ENCODE measurements at places on chromosomes 12 and 14.

GRCh38 chr12:9741726-9742125 lies 8.8 kb upstream of the CLECL1 start:
- DNase-seq: peak; percentile 53

- DNase-seq: peak; percentile 45
These were observed 59.7 kb downstream of the PLXNC1 start for GRCh38 chr12:94207849-94208621.

GRCh38 chr12:57726151-57726883 lies 12.2 kb downstream of the AGAP2 start:
- no peak for DNase-seq

DNA sequence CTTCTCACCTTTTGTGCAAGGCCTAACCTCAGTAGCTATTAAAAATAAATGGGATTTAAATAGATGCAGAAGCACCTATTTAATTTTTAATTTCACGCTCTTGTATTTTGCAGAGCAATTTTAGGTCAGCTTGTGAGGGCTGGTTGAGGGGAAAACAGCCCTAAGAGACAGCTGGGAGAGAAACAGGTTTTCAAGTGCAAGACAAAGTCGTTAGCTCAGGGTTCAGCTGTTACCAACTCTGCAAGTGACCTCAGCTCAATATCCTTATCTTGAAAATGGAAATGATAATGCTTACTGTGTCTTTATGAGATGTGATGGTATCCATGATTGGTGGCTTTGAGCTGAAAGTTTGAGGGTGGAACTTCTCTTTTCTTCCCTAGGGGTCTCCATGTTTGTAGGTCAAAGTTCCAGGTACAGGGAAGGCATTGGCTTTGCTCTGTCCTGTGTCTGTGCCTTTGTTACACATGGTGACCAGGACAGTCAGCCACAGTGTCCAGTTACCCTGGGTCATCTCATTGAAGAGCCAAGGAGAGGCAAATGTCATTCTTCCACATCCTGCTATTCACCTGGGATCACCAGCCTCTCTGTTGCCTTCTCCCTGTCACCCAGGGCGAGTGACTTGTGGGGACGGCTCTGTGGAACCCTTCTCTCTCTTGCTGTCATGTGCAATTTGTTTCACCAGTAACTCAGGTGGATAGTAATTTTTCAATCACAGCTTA lies 100.3 kb downstream of the SAMD4A start:
- DNase-seq: no peak

GRCh38 chr12:63777340-63777739 lies 2.4 kb upstream of the RXYLT1 start:
- DNase-seq: no peak

GRCh38 chr14:77024171-77024691 lies 4.3 kb downstream of the IRF2BPL start:
- DNase-seq: peak; percentile 69

DNA sequence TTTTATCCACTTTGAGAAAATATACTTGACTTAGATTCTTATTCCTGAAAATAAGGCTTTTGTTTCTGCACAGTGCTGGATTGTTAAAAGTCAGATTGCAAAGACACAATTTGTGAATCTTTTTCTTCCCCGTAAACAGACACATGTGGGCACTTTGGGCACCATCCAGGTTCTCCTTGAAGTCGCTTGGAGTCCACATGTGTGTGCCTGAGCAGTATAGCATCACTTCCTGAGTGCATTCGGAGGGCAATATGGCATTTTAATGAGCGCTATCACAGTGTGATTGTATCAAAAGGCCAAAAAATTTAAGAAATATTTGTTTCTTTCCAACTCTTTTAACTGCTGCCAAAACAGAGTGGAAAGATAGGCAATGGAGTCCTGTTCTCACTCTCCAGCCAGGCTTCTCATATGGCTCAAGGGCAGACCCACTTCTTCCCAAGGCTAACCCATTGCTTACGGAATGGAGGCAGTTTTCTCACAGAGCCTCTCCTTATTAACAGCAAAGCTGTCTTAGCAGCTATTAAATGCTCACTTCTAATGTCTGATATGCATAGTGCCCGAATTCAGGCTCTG lies 397.1 kb downstream of the EGLN3 start:
- no peak for DNase-seq

- DNase-seq: no peak
These were observed 143.7 kb downstream of the ASCL4 start for GRCh38 chr12:107917912-107918800.

DNA sequence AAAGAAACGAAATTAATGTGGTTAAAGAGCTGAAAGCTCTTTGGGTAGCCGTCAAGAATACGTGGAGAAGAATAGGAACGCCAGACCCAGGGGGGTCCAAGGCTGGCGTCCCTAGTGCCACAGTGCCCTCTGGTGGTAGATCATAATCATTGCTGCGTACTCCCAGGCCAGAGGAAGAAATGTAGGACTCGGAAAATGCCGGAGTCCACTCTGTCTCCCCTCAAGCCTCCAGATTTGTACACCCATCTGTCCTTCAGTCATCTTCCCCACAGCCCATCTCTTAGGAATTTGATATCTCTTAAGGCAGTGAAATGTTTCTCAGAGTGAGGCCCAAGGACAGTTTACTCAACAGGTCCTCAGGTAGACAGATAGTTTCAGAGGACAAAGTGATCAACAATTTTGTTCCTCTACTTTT lies 25.4 kb upstream of the PLEKHG6 start:
- peak; percentile 44 for DNase-seq

DNA sequence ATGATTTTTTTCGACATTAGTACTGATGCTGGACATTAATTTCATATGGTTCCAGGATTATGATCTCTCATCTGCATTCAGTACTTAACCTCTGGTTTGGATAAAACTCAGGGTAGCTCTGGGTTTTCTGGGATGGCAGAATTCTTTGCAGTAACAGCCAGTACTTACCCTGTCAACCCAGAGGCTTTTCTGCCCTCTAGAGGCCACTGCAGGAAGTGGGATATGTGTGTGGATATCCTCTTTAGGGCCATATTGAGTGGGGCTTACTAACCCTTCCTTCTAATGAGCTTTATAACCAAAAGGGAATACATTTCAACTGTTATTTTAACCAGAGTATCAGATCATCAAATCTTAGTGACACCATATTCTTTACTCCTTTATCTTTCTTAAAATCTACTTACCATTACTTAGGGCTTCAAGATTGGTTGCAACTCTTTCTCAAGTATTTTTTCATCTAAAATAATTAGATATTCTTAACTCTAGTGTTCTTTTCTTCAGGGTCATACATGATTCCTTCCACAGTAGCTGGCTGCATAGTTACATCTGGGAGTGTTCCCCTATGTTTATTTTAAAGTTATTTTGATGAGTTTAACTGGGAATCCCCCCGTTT lies 488.0 kb upstream of the STXBP6 start:
- no peak for DNase-seq

- no peak for DNase-seq
These were observed 72.7 kb downstream of the TPH2 start for GRCh38 chr12:72011374-72011773.

DNA sequence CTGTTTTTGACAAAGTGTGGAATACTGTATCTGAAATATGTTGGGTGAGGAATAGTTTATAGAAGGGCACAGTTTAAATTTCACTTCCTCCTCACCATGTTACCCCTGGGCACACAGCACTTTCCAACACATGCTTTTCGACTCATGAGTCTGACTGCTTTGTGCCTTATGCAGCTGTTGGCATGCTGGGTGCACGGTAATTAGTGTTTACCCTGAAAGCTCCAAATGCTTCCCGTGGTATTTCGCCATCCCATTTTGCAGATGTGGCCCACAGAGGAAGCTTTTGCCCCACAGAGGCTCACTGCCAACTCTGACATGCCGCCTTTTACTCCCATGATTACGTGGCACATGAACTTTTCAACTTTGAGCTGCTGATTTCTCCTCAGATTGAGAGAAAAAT lies 168.6 kb downstream of the PRKCH start:
- no peak for DNase-seq

DNA sequence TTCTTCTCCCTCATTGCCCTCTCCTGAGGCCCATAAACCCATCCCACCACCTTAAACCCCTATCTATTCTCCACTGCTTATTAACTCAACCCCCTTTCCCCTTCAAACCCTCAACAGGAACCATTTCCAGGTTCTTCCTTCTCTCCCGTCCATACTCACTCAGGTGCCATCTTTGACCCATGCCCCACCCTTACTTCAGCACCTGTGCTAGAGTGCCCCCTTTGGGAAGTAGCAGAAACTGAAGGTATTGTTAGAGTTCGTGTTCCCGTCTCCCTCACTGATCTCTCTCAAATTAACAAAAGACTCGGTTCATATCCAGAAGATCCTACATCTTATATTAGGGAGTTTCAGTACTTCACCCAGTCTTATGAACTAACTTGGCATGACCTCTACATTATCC lies 86.6 kb downstream of the TMTC3 start:
- no peak for DNase-seq

Measured in stimulated activated CD4-positive, alpha-beta T cell treated with anti-CD3 and anti-CD28 coated beads, Interleukin-4, amount 100 ng/mL, for 1 hour (primary cell).